Activated naive CD4-positive, alpha-beta T cell treated with anti-CD3 and anti-CD28 coated beads, Interleukin-2, amount 50 U/mL, for 72 hours (primary cell): ENCODE measurements at places on chromosomes 13 and 19.

DNA sequence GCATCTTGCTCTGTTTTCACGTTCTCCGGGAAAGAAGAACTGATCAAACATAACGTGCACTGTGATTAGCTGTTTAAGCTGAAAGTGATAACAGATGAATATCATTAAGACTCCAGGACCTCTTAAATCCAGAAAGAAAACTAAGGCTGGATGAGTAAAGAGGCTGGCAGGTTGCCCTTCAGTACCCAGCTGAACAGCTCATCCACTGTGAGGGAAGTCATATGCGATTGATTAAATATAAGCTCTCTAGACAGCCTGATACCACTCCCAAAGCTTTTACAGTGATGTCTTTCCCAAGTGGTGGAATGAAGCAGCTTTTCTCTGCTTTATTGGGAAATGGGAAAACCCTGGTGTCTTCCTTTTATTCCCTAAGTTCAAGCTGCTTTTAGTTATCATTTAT lies 116.9 kb downstream of the EFNB2 start:
- DNase-seq, result no peak

GRCh38 chr13:35599384-35599783 lies 122.9 kb upstream of the MAB21L1 start:
- DNase-seq, result no peak

GRCh38 chr13:36207672-36208071 lies 6.7 kb downstream of the SOHLH2 start:
- no peak for DNase-seq

DNA sequence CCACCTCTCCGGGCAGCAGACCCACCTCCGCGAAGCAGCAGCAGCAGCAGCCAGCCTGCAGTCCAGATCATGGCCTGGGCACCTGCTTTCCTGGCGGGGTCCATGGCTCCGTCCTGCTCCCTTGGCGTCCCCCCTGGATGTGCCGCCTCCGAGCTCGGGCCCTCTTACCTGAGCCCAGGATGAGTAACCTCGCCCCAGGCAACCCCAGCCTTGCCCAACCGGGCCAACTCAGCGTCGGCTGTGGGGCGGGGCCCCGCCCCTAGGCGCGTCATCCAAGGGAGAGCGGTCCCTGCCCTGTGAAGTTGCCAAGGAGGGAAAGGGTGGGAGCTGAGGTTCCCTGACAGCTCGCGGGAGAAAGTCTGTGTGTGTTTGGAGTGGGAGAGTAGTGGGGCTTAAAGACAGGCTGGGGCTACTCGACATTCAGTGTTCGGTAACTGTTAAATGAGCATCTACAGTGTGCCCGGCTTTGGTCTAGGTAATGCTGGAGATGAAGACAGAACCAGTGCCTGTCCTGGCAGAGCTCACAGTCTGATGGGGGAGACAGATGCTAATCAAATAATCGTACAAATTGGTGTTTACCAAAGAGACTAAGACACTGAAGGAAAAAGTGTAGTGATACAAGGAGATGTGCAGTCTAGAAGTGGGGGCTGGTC lies at the start of gene LYPD3:
Gene LYPD3 (minus strand): TSS at position 141 of the 653 bp plus-strand sequence. CDS start 37 bp downstream, at position 104.
- DNase-seq, result no peak

DNA sequence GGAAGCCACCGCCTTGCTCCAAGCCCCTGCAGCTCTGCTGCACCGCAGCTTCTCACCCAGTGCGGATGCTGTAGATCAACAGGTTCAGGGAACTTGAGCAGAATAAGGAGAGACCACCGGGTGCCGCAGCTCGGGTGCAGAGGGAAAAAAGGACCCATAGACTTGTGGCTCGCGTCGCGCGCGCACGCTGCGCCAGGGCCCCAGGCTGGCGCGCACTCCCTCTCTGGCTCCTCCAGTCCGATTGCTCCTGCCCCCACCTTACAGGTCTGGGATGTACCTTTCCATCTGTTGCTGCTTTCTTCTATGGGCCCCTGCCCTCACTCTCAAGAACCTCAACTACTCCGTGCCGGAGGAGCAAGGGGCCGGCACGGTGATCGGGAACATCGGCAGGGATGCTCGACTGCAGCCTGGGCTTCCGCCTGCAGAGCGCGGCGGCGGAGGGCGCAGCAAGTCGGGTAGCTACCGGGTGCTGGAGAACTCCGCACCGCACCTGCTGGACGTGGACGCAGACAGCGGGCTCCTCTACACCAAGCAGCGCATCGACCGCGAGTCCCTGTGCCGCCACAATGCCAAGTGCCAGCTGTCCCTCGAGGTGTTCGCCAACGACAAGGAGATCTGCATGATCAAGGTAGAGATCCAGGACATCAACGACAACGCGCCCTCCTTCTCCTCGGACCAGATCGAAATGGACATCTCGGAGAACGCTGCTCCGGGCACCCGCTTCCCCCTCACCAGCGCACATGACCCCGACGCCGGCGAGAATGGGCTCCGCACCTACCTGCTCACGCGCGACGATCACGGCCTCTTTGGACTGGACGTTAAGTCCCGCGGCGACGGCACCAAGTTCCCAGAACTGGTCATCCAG lies 964 bp downstream of the PCDH17 start:
- DNase-seq, result no peak

DNA sequence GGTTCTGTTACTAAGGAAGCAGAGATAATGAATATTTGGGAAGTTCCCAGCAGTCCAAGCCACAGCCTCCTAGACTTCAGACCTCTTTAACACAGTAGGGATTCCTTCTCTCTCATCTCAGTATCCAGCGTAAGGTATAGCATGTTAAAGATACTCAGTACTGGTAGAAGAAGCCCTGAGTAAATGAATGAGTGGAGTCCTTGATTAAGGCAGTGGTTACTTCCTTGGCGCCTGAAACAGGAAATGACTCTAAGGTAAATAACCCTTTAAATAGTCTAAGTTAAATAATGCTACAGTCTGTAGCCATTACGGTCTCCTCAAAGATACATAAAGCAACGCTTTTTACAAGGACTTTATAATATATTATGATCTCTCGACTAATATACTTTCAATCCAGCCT lies 650.8 kb upstream of the MIR17HG start:
- no peak for DNase-seq

- DNase-seq, result no peak
Measured at GRCh38 chr19:37948362-37948761, 41.4 kb downstream of the SIPA1L3 start.

- DNase-seq, result no peak
Measured at GRCh38 chr19:35074426-35075201, 33.1 kb downstream of the HPN start.

DNA sequence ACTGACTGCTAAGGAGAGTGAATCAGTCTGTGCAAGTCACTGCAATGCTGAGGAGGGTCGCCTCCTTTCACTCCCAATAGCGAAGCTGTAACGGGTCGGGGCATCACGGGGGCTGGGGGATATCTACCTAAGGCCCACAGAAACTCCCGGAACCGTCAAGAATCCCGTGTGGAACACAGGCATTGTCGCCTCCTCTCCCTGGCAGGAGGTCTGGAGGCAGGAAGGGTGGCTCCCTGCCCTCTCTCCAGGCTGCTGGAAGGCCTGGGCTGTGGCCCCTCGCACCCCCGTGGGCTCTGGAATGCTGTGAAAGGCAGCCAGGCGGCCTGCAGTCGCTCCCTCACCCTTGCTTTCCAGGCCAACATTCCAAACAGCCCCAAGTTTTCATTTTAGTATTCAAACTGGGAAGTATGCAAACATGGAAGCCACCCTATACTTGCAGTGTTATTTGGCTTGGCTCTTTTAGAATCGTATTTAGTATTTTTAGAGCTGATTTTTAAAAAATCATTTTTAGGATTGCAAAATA lies 109.4 kb downstream of the CRYL1 start:
- no peak for DNase-seq
